CD4-positive, alpha-beta T cell treated with Interleukin-10 for 1 hour (primary cell): ENCODE measurements at places on chromosomes 5 and 9.

- DNase-seq, result no peak
Measured at GRCh38 chr5:68662804-68663307, 431.0 kb upstream of the SLC30A5 start.

GRCh38 chr5:154221371-154221896, 30.9 kb downstream of the GALNT10 start:
- DNase-seq, result peak; percentile 66

GRCh38 chr5:173327948-173328843, at the start of gene STC2:
Gene STC2, minus strand, starts transcription at chr5:173328414. Its CDS starts 221 bp downstream, at chr5:173328193.
- DNase-seq, result no peak

- no peak for DNase-seq
Measured at GRCh38 chr5:10726179-10726912, 34.7 kb downstream of the DAP start.
